ENCODE measurements at places on chromosomes 12 and 14.

DNA sequence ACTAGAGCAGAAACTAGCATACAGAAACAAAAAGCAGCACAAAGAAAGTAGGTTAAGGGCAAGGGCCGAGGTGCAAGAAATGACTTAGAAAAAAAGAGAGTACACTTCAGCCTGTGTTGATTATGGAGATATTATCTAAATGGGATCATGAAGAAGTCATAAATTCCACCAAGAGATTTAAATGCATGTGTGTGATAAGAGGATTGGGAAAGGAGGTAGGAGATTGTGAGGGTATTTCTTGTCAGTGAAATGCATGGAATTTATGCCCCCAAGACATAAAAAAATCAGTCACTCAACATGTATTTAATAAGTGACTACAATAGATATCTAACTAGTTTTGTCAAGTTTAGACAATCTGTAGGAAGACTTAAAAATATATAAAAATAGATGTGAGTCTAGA is 976.2 kb upstream of the LRFN5 start:
- no peak for DNase-seq

GRCh38 chr14:96999654-97000155 is 202.5 kb downstream of the VRK1 start:
- DNase-seq = no peak

GRCh38 chr14:70257526-70257925 is 68.8 kb upstream of the SLC8A3 start:
- no peak for DNase-seq

DNA sequence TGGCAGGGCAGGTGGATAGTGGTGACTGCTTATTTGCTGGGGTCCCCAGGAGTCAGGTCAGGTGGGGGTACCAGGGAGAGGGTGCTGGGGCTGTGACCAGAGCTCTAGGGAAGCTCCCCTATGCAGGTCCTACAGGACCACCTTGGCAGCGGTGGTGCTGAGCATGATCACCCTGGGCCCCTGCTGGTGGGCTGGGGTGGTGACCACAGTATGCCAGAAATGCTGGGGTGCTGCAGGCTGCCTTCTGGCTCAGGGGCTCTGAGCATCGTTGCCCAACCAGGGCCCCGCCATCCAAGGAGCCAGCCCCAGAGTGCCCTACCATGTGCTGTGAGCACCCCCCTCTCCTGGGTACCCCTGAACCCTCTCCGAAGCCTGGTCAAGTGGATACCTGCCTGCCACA is 17.5 kb upstream of the NUDT14 start:
- no peak for DNase-seq

- DNase-seq = no peak
Measured at GRCh38 chr12:124006085-124006845, 33.2 kb downstream of the ZNF664 start.

GRCh38 chr12:63977441-63977840 is 132.9 kb downstream of the SRGAP1 start:
- peak; percentile 23 for DNase-seq

DNA sequence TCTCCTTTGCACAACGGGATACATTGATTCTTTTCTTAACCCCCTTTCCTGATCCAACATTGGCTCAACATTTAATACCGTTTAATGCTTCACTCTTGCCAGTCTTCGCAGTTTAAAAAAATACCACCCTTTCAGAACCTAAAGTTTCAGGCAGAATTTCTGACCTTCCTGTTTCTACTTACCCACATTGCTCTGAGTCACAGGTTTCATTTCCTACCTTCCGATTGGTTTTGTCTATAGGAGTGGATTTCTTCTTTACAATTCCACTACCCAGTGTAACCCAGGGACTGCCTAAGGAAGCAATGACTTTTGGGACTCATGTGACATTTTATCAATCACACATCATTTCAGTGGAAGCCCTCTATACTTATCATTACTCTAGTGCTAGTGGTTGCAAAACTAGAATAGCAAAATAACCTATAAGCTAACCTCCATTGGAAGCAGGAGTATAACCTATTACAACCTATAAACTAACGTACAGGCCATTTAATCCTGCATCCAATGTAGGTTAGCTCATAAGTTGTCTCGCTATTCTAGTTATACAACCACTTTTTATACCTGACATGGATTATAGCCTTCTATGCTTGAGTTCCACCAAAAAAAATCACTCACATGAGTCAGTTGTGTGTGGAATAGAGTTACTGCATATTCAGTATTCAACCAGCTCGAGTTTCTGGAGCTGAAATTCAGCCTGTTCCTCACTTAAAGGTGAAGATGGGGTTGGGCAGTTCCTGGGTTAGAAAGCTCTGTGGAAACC is 64.9 kb upstream of the KITLG start:
- no peak for DNase-seq

- no peak for DNase-seq
Measured at GRCh38 chr14:20343862-20344220, 406 bp downstream of the PARP2 start.

GRCh38 chr14:64801800-64802199 is 77.9 kb downstream of the SPTB start:
- peak; percentile 50 for DNase-seq

DNA sequence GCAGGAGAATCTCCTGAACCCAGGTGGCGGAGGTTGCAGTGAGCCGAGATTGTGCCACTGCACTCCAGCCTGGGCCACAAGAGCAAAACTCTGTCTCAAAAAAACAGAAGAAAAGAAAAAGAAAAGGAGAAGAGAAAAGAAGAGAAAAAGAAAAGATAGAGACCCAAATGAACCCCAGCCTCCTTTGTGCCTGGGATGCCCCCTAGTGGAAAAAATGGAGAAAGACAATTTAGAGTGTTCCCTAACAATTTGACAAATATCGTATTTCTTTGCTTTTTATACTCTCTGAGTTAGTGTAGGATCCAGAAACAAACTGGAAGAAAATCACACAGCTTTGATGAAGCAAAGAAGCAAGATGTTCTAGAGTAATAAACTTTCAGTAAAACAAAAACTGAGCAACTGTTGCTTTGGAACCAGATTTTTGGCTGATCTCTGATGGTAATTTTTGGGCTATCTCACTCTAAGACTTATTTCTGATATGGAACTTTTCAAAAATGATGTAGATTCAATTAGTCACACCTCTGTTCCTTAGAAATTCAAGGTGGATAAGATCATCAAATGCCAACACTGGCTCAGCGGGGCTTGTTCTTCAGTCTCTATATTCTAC is 18.6 kb upstream of the PRKAB1 start:
- DNase-seq = peak; percentile 25

DNA sequence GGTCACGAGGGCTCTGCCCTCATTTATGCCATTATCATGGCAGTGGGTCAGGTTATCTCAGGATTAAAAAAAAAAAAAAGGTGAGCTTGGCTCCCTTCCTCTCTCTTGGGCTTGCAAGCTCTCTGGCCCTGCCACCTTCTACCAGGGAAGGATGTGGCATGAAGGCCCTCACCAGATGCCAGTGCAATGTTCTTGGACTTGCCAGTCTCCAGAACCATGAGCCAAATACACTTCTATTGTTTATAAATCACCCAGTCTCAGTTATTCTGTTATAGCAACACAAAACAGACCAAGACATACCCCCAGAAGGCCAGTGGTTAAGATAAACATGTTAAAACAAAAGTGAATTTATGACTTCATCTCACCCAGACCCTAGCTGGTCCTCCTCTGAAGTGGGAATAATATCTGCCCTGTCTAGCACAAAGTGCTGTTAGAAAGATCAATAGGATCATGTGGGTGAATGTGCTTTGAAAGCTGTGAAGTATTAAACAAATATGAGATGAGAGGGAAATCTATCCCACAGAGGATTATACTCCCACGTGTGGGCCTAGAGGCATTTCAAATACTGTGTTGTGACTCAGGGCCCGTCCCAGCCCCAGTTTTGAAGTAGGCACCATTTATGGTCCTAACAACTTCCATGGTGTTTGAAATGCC is 88.6 kb downstream of the NINJ2 start:
- no peak for DNase-seq

DNA sequence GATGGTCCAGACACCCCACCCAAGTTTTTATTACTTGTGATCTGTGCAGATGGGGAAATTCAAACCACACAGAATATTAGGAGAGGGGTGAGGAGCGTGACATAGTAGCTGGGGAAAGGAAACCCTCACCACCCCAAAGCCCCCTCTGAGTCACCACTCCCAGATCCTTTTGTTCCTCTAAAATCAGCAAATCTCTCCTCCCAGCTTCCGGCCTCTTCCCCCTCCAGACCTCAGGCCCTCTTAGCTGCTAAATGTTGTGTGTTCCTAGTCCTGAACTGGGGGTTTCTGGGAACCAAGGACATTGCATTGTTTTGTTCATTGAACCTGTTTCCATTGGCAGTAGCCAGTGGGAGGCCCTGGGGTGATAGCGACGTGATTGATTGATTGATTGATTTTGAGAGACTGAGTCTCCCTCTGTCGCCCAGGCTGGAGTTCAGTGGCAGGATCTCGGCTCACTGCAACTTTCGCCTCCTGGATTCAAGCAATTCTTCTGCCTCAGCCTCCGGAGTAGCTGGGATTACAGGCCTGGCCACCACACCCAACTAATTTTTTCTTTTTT is 5.9 kb upstream of the ORAI1 start:
- DNase-seq = no peak

DNA sequence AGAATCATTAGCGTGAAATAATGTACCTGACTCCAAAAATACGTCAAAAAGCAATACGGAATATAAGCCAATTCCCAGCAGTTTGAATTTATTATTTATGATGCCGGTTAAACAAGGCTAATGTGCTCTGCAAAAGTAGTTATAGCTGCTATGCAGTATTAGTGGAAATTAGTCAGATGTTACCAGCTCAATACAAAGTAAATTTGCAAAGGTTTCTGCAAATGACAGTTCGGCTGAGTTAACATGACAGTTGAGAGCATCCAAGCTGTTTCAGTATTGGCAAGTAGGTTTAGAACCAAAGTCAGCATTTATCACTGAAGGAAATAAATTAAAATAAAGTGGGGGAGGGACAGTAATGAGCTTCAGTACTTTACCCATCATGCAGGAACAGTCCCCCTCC is 1665.8 kb upstream of the FLRT2 start:
- DNase-seq = no peak

- no peak for DNase-seq
Measured at GRCh38 chr12:25004447-25004846, 55.5 kb upstream of the BCAT1 start.

Data from AG08395 (cell line).